ENCODE measurements at places on chromosomes 11 and 22. TPM values are rescaled to one million over a fixed set of nuclear protein-coding genes. Genes with fewer than 3 reads are reported as not detected.

Gene RTN4RL2
- 0.42 TPM for total RNA-seq

Gene TEAD1
- total RNA-seq = 5.4 TPM

DNA sequence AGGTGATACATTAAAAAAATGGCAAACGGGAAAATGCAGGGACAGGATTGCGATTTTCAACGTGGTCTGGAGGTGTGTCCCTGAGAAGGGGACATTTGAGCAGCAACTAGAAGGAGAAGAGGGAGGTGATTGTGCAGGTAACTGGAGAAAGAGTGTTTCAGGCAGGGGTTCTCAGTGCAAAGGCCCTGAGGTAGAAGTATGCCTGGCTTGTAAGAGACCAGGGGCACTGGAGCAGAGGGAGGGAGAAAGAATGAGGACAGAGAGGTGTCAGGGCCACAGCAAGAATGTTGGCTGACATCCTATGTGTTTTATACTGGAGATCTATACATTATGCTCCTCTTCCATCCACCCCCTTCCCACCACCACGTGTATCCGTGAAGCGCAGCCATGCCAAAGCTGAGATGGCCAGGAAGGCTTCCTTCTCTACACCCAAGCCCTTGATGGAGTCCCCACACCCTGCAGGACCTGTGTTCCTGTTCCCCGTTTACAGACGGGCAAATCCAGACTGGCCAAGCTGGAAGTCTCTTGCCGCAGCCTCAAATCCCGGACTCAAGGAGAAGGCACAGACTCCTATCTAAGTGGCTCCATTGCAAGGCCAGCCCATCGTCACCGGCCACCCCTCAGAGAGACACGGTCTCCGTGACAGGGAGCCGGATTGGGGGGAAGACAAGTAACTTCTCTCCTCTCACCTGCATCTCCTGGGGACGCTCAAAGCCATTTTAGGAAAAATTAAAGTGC, 416.1 kb downstream of the MN1 start:
- DNase-seq = no peak
- H3K36me3 ChIP-seq = no peaks in the 10 kb centered on the region
- no peak overlapping the region for H3K27ac ChIP-seq
- no peak overlapping the region for H3K4me3 ChIP-seq
- H3K4me1 ChIP-seq = peaks cover 3% of the 10 kb centered on the region
- no peaks in the 10 kb centered on the region for H3K27me3 ChIP-seq

- no peak for DNase-seq
- no peak overlapping the region for H3K27ac ChIP-seq
- no peaks in the 10 kb centered on the region for H3K27me3 ChIP-seq
- H3K4me3 ChIP-seq = no peak overlapping the region
These were observed 364.5 kb downstream of the CTTN start for GRCh38 chr11:70762810-70763209.

DNA sequence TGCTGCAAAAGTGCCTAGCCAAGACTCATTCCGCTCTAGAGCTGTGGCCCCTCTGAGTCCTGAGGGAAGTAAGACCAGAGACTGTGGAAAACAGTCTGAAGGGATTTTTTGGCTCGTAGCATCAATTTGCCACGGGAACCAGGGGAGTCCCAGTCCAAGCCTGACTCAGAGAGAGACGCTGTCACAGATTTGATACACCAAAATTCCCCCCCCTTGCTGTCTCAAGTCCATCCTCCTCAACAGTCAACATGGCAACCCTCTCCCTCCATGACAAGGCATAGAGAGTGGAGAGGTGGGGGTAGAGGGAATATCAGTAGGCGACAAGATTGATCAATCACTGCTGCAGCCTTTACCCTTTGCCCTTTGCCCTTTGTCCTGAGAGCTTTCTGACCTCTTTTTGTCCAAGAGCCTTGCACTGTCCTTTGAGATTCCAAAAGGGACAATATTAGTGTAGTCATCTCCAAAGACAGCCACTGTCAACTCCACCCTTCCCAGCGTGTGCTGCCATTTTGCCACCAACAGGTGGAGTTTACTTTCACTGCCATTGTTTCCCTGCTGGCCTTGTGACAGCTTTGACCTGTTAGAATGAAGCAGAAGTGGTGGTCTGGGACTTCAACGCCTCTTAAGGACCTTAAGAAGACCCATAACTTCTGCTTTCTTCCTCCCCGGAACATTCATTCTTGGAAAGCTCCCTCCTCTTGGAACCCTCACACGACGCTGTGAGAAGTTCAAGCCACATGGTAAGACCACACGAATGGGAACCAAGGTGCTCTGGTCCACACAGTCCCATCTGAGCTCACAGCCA, 7.3 kb downstream of the SLC15A3 start:
- H3K27ac ChIP-seq = no peak overlapping the region
- H3K4me1 ChIP-seq = peaks cover 32% of the 10 kb centered on the region
- no peaks in the 10 kb centered on the region for H3K36me3 ChIP-seq
- DNase-seq = no peak
- H3K4me3 ChIP-seq = no peak overlapping the region

DNA sequence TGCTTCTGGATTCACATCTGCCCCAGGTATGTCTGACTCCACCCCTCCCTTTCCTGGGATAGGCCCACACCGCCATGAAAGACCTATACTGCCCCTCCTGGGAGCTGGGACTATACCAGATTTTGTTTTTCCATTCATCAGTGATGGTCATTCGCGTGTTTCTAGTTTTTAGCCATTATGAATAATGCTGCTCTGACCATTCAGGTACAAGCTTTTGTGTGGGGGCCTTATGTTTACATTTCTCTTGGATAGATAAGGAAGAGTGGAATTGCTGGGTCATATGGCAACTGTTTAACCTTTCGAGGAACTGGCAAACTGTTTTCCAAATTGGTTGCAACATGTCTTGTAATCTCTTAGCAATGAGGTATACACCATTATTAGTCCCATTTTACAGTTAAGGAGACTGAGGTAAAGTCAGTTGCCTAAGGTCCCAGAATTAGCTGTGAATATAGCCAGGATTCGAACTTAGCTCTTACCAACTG, 1.2 kb upstream of the TBC1D10A start:
- no peak overlapping the region for H3K4me3 ChIP-seq
- peaks cover 26% of the 10 kb centered on the region for H3K4me1 ChIP-seq
- H3K36me3 ChIP-seq = peaks cover 17% of the 10 kb centered on the region
- H3K27me3 ChIP-seq = no peaks in the 10 kb centered on the region

- peaks cover 33% of the 10 kb centered on the region for H3K27me3 ChIP-seq
- no peak overlapping the region for H3K4me3 ChIP-seq
- no peak overlapping the region for H3K27ac ChIP-seq
- no peak for DNase-seq
- H3K4me1 ChIP-seq = peaks cover 2% of the 10 kb centered on the region
These were observed 4.6 kb downstream of the IFITM10 start for GRCh38 chr11:1745701-1746320.

DNA sequence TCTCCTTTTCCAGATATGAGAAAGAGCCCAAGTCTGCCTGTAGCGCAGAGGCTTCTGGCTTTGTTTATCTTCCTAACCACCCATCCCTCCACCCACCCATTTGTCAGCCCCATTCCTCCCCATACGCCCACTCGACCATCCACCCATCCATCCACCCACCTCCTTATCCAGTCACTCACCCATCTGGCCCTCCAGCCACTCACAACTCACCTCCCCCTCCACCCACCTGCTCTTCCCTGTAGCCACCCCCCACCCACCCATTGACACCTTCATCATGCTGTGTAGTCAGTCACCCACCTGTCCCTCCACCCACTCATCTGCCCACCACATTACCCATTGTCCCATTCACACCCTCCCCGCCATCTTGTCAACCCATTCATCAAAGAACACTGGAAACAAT, 5.5 kb downstream of the CST6 start:
- peaks cover 32% of the 10 kb centered on the region for H3K27me3 ChIP-seq
- DNase-seq = no peak
- peaks cover 7% of the 10 kb centered on the region for H3K4me1 ChIP-seq
- H3K27ac ChIP-seq = no peak overlapping the region
- H3K36me3 ChIP-seq = no peaks in the 10 kb centered on the region
